Right atrium auricular region (tissue), 2 donors: ENCODE measurements at places on chromosomes 7 and 10. TPM values are rescaled to one million over a fixed set of nuclear protein-coding genes. Genes with fewer than 3 reads are reported as not detected.

The DYNC1I1 gene
- 14.1 TPM for total RNA-seq

The GPR15LG gene
- not detected for total RNA-seq

The FAM237B gene
- not detected for total RNA-seq

The SPDYE1 gene
- not detected for total RNA-seq

The TAX1BP1 gene
- total RNA-seq: 124 TPM

The NPC1L1 gene
- not detected for total RNA-seq

The STAM gene
- 38.0 TPM for total RNA-seq

The VSTM2A gene
- not detected for total RNA-seq

The INMT gene
- 199 TPM for total RNA-seq

The TFPI2 gene
- 1.1 TPM for total RNA-seq

The SH2D4B gene
- 0.12 TPM for total RNA-seq

The NODAL gene
- not detected for total RNA-seq

The GRID1 gene
- total RNA-seq: 0.37 TPM

The PRRT4 gene
- 0.37 TPM for total RNA-seq

The GPR26 gene
- total RNA-seq: not detected

The TMEM140 gene
- 14.9 TPM for total RNA-seq

The RTKN2 gene
- total RNA-seq: 0.15 TPM

The NYAP1 gene
- total RNA-seq: 1.5 TPM

The CDK14 gene
- 37.9 TPM for total RNA-seq

The TMEM236 gene
- 0.90 TPM for total RNA-seq

The FBXL13 gene
- 1.6 TPM for total RNA-seq
